ENCODE measurements at places on chromosomes 3 and 15.

GRCh38 chr3:172209333-172210321 is 170.2 kb downstream of the FNDC3B start:
- DNase-seq, result no peak

DNA sequence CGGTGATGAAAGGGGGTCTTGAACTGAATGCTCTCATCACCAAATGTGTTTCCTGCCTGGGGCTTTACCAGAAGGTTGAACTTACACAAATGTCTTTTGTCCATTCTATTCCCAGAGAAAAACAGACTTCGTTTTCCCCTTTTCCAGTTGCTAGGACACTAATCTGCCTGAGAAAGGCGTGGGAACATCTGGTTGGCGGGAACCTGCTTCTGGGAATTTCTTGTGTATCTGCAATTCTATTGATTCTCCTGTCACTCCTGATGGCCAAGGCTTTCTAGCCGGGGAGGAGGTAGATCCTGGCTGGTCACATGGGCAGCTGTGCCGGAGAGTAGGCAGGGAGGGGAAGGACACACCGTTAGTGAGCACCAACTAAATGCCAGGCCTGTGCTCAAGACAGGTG is 31.1 kb upstream of the CCDC174 start:
- DNase-seq, result no peak

DNA sequence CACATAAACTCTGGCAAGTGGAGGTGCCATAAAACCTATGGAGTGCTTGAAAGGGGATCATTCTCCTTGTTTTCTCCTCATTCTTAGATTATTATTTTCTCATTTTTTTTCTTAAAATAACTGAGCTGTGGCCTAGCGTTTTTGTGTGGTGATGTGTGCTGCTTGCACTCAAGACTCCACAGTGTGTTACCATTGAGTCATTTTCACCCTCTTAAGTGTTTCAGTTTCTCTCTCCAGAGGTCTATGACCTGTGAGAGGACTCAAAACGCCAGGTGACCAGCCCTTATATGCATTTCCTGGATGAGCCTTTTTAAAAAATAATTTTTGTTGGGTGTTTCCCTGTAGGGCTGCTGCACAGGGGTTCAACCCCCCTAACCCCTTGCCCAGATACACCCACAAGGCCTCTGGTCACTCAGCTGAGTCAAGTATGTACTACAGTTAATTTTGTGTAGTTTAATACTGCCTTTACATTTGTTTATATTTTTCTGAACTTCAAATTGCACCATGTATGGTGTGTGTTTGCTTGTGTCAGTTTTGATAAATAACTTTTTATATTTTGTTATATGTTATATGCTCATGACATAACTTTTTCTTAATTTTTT is 15.4 kb upstream of the BTLA start:
- DNase-seq, result peak; percentile 20

GRCh38 chr3:132180337-132180791 is 136.8 kb upstream of the ACP3 start:
- DNase-seq, result no peak

GRCh38 chr15:76235186-76235826 is 76.0 kb downstream of the ETFA start:
- no peak for DNase-seq

- DNase-seq, result no peak
Measured at GRCh38 chr3:118960876-118961450, 73.7 kb downstream of the IGSF11 start.

DNA sequence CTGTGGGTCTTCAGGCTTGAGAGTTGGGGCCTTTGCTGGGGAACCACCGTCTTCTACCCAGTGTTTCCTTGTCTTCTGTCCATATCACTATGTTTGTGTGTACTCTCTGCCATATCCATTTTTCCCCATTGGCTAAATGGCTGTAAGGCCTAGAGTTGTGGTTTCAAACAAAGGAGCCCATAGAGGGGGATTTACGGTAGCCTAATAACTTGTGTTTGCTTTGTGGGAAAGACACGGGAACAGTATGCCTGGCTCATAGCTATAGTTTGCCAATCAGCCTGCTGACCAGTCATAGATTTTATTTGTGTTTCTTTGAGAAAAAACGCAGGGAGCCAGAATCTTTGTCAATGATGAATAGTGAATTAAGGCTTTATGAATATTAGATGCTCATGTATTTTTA is 554.8 kb downstream of the NAALADL2 start:
- no peak for DNase-seq
